ENCODE measurements at places on chromosomes 5 and 9.

DNA sequence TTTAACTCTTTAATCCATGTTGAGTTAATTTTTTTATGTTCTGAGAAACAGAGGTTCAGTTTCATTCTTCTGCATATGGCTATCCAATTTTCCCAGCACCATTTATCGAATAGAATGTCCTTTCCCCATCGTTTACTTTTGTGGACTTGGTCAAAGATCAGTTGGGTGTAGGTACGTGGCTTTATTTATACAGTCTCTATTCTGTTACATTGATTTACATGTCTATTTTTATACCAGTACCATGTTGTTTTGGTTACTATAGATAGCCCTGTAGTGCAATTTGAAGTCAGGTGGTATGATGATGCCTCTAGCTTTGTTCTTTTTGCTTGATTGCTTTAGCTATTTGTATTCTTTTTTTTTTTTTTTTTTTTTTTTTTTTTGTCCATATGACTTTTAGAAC, 462.0 kb downstream of the HTR1A start:
- DNase-seq: no peak

DNA sequence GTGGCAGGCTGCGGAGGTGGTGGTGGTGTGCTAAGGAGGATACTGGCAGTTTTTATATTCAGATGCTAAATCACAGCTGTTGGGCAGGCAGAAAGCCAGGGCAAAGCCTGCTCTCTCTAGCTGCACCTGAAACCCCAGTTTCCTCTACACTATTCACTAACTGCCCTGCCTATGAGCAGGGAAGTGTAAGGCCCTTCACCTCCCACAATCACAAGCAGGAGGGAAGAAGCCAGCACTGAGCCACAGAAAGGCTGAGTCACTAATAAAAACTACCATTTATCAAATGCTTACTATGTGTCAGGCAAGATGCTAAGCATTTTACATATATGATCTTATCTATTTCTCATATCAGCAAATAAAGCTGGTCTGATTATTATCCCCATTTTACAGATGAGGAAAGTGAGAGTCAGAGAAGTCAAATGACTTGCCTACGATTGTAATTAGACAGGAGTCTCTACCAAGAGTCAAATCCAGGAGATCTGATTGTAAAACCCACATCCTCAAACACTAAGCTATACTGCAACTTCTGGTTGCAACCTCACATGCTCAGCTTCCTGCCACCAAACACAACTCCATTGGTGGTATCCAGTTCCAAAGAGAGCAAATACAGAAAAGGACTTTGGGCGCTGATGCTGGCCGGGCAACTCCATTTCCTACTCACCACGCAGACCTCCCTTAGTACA, 17.7 kb upstream of the IL6ST start:
- no peak for DNase-seq

GRCh38 chr9:89234205-89235067, 55.8 kb upstream of the SHC3 start:
- DNase-seq: peak; percentile 10

GRCh38 chr5:33927685-33928084, 8.5 kb upstream of the RXFP3 start:
- DNase-seq: no peak

DNA sequence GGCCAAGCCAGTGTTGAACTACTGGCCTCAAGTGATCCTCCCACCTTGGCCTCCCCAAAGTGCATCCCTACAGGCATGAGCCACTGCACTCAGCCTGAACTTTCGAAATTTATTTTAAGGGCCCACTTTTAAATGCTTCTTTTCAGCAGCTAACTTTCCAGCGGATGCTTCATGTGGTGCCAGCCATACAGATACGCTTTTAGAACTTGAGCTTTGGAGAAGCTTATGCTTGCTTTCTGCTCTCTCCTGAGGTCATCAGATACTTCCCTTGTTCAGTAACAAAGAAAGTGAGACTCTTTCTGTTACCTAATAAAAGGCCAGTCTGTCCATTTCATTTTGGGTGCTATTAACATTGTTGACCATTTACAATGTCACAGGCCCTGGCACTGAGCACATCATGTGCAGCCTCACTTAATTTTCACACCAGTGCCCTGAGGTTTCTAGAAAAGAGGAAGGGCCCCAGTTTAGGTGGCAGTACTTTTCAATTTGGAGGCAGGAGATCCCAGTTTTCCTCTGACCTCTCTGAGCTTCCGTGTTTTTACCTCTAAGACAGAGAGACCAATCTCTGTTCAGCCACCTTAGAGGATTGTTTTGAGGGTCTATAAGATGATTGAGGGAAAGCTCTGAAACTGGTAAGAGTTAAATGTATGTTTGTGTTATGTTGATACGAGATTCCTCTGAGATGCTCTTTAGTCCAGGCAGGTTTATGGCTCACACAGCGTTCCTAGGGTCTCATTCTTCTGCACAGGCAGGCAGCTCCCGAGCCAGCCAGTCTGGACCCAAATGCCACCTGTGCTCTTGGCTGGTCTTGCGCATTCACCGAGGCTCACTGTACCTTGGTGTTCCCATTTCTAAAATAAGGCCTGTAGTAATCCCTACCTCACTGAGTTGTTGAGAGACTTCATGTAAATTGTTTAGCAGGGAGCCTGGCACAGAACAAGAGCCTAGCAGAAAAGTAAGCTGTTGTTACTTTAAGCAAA, 4.4 kb downstream of the ABL1 start:
- no peak for DNase-seq

DNA sequence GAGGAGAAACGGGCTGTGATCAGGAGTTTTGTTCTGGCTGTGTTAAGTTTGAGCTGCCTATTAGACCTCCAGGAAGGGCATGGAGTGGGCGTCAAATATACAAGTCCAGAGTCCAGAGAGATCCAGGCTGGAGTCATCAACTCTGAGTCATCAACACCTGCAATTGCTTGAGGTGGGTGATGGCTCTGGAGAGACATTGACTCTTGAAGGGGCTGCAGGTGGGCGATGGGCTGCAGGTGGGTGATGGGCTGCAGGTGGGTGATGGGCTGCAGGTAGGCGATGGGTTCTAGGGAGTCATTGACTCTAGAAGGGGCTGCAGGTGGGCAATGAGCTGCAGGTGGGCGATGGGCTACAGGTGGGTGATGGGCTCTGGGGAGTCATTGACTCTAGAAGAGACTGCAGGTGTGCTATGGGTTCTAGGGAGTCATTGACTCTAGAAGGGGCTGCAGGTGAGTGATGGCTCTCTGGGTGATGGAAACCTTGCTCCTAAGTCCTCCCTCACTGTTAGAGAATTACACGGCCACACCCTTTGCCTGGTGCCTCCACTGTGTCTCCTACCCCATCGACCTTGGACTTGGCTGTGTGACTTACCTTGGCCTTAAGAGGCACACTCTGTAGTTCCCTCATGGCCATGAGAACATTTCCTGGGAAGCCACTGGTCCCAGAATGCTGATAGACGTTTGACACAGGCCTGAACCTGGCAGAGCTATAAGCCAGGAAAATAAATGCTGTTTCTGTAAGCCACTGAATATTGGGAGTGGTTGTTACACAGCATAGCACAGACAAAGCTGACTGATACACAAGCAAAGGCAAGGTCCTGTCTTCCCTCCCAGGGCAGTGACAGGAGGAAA, 10.4 kb upstream of the FIBCD1 start:
- DNase-seq: no peak

DNA sequence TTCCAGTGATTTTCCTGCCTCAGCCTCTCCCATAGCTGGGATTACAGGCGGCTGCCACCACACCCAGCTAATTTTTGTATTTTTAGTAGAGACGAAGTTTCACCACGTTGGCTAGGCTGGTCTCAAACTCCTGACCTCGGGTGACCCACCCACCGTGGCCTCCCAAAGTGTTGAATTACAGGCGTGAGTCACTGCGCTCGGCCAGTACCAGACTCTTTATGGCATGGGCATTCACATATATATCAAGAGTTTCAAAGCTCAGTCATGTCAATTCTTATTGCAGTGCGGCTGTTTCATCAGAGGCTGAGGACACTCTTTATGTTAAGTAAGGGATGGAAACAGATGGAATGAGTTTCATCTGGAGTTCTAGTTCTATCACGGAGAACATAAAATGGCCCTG, 315.2 kb upstream of the CDH6 start:
- DNase-seq: no peak
